ENCODE measurements at places on chromosomes 1 and 21. TPM values are rescaled to one million over a fixed set of nuclear protein-coding genes. Genes with fewer than 3 reads are reported as not detected.

The SPRR1A gene
- polyA plus RNA-seq: not detected

The ADGRL4 gene
- polyA plus RNA-seq: 12.2 TPM

The CDCA8 gene
- 1.9 TPM for polyA plus RNA-seq

The BACH1 gene
- 12.1 TPM for polyA plus RNA-seq

Data from ovary (tissue), 10 donors.